Breast epithelium (tissue), 4 donors: ENCODE measurements at places on chromosomes 1 and 21.

- DNase-seq, result no peak
Measured at GRCh38 chr1:82503822-82504221, 703.1 kb downstream of the ADGRL2 start.

GRCh38 chr1:31670593-31670964 is 25.9 kb upstream of the PEF1 start:
- DNase-seq, result peak; percentile 37

GRCh38 chr1:19504796-19505692 is 19.7 kb upstream of the CAPZB start:
- no peak for DNase-seq

DNA sequence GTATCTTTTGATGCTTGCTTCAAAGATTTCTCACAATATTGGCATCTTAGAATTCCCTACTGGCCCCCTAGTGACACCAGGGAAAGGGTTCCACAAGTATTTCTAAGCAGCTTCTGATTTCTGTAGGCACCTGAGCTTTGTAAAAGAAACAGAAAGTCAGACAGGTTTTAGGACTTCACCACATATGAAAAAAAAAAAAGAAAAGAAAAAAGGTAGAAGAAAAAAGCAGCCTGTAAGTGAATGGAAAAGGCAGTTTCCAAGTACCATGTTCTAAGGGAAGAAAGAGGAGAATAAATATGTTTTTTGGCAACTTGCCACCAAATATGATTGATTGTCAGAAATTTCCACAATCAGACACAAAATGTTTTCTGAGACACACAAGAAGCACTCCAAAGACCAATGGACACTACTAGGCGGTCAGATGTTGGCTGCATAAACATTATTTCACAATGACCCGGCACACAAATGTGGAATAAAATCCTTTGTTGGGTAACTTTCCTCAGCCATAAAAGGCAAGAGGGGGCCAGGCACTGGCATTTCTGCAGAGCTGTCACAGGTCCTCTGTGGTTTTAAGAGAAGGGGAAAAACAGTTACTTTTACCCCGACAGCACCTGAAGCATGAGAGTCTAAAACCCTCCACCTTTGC is 12.7 kb upstream of the CPLANE2 start:
- peak; percentile 48 for DNase-seq

DNA sequence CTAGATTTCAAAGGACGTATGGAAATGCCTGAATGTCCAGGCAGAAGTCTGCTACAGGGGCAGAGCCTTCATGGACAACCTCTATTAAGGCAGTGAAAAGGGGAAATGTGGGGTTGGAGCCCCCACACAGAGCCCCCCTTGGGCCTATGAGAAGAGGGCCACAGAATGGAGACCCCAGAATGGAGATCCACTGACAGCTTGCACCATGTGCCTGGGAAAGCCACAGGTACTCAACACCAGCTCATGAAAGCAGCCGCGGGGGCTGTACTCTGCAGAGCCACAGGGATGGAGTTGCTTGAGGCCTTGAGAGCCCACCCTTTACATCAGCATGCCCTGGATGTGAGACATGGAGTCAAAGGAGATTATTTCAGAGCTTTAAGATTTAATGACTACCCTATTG is 108.7 kb downstream of the DMRTB1 start:
- no peak for DNase-seq

- no peak for DNase-seq
Measured at GRCh38 chr1:14598498-14599182, at the start of gene KAZN. TSS of gene KAZN (plus strand) at chr1:14598685.

DNA sequence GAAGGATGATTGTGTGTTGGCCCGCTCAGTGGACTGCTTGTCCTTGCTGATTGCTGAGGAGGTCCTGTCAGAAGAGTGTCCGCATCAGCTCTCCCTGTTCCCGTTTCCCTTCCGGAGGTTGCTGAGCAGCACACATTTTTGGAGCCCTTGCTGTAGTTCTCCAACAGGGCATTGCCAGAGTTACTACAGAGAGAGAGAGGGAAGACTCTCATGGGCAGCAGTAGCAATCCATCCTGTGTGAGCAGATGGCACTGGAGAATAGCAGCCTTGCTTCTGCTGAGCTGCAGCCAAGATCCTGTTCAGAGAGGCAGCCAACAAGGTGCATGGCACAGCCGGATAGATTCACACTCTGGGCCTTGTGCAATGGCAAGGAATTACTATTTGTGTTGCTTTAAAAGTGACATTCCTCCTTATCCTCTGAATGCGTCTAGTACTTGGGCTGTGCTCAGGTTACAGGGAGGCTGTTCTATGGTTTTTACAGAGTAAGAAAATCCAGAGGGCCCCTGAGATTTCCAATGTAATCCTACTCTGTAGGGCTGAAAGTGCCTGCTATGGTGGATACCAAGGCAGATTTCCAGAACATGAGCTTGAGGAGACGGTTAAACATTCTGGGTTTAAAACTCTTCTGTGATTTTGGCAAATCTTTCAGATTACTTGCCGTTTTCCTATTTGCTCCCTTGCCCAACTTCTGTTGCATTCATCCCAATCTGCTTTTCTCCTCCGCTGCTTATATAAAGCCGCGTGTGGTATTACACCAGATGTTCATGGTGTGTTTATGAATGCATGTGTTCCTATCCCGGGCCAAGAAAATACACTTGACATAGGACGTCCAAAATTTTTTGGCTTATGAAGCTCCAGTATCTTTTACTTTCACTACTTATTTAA is 27.4 kb downstream of the AK4 start:
- no peak for DNase-seq

DNA sequence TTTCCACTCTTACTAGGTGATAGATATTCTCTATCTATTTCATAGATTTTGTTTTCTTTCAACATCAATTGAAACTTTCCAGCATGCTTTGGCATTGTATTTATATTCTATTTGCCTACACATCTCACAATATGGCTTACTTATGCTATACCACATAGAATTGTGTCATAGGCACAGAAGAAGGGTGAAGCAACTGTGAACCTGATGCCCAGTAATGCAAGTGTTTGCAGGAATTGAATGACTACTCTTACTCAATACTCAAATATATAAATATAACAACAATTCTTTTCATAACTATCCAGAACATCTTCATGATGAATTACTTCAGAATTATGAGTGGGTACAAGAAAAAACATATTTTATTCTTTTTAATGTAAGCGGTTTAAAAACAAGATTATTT is 165.9 kb downstream of the PTBP2 start:
- DNase-seq, result no peak

GRCh38 chr1:178119628-178120027 is 25.7 kb downstream of the RASAL2 start:
- no peak for DNase-seq

GRCh38 chr1:56061824-56062223 is 517.5 kb downstream of the PLPP3 start:
- no peak for DNase-seq

DNA sequence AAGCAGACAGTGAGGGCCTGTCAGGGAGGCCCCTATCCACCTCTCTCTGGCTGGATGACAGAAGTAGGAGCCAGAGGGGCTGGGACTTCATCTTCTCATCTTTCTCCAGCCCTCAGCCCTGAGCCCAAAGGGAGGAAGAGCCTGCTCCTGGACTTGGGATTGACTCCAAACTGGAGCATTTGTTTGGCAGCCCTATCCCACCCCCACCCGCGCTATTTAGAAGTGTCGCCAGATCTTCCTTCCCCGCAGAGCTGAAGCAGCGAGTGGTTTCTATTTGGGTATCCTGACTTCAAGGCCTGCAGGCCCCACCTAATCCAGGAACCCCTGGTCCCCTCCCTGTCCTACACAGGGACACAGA is 9.6 kb downstream of the NES start:
- no peak for DNase-seq

GRCh38 chr21:21688889-21689288 is 690.7 kb downstream of the NCAM2 start:
- no peak for DNase-seq

GRCh38 chr1:181179279-181179986 is 90.9 kb downstream of the IER5 start:
- no peak for DNase-seq

GRCh38 chr1:204094313-204094729 is 21.4 kb downstream of the SOX13 start:
- DNase-seq, result no peak

GRCh38 chr1:112998592-112999235 is 42.7 kb upstream of the SLC16A1 start:
- no peak for DNase-seq

GRCh38 chr1:212529211-212529741 is 79.3 kb upstream of the ATF3 start:
- no peak for DNase-seq

DNA sequence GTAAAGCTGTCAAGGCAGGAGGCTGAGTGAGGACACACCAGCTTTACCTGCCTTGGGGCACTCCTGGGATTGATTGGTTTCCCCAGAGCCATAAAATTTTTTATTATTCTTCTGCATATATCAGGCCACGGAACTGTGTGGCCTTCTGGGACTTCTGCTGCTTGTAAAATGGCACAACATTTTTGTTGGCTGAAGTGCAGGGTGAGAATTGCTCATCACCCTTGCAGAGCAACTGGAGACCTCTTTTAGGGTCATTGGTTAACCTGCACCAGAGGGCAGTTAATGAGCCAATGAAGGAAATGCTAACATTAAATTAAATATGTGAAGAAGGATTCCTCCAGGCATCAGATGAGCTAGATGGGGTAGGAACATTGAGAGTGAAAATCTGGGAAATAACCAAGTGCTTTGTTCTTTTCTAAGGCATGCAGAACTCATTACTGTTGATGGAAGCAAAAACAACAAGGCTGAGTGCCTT is 87.7 kb downstream of the LTN1 start:
- no peak for DNase-seq

DNA sequence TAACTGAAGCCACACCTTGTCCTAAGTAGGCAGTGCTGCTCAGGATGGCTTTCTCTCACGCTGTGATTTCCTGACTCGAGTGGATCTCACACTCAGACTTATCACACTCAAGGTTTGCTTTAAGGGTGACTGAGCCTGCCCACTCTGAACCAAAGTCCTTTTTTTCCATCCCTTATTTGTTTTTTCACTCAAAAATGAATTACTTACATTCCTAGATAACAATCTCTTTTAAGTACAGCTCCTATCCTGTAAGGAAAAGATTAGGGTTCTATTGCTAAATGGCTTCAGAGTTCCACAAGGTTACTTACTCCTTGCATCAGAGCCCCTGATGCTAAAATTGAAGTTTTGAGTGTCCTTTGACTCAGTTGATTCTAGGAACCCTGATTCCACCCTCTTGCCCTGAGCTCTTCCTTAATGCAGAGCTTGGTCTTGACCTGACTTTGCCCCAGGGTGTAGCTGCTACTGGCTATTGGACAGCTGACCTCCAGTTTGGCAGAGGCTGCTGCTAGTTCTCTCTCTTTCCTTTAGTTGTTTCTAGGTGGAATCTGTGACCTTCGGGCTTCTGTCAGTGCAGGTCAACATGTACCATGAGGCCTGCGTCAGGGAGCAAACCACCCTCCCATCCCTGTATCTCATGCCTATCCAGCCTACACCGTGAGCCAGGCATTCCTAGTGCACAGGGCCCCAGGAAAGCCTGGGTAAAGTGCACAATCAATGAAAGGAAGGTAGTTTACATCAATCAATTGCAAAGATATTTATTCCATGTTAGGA is 80.1 kb upstream of the CD55 start:
- DNase-seq, result no peak

GRCh38 chr1:220226752-220227151 is 45.5 kb downstream of the RAB3GAP2 start:
- DNase-seq, result no peak

- DNase-seq, result no peak
Measured at GRCh38 chr1:204275695-204276370, 62.0 kb upstream of the GOLT1A start.

DNA sequence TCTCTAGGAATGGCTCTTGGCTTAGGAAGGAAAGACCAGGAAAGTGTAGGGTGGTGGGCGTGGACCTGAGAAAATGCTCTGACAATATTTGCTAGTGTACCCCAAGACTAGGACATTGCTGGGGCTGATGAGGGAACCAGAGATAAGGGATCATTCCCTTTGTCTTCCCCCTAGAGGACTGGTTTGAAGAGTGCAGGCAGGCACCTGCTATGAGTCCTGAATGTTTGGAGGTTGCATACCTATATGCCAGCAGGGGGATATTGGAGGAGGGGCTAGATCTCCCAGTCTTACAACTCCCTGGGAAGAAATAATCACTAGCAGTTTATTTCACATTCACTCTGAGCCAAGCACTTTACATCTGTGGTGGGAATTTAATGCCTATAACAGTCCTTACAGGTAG is 6.0 kb upstream of the BCL10 start:
- no peak for DNase-seq

DNA sequence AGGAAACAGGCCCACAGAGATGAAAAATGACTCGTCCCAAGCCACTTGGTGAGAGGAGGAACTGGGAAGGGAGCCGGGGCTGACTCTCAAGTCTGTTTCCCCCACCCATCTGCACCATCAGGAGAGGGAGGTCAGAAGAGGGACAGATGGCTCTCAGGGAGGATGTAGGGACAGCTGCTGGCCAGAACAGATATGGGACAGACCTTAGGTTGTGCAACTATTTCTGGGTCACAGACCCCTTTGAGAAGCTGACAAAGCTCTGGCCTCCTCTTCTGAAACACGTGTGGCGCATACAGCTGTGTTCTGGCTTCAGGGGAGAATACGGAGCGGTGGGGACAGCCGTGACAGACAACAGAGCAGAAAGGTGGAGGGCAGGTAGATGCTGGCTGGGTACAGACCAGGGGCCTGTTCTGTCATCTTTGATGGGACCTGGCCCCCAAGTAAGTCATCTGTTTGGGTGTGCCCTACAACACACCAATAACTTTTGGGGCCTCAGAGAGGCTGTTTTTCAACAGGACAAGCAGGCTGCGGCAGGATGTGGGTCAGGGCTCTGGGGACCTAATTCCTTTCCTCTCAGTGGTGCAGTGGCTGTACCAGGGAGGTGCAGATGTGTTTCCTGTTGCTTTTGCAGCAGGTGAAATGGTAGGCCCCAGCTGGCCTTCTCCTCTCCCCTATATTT is 7.3 kb downstream of the SH3BGRL3 start:
- DNase-seq, result no peak

- DNase-seq, result peak; percentile 71
Measured at GRCh38 chr1:41650028-41650880, 165.8 kb upstream of the EDN2 start.

DNA sequence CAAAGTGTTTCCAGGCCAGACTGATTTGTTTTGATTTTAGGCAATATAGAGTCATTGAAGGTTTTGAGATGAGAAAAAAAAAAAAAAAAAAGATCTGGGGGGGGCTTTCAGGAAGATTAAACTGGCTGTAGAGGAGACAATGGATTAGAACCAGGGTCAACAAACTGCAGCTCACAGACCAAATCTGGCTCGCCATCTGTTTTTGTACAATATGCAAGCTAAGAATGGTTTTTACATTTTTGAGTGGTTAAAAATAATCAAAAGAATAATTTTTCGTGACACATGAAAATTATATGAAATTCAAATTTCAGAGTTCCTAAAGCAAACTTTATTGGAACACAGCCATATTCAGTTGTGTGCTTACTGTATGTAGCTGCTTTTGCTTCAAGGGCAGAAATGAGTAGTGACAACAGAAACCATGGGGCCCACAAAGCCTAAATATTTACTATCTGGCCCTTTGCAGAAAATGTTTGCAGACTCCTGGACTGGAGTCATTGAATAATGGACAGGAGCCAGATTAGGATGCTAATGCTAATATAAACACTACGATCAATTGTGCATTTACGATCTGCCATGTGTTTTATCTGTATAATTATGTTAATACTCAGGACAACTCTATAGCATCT is 375.7 kb upstream of the DAB1 start:
- DNase-seq, result no peak
